ENCODE measurements at places on chromosomes 6 and 20.

- no peak for DNase-seq
These were observed 57.1 kb upstream of the NNAT start for GRCh38 chr20:37463726-37464494.

- DNase-seq = no peak
These were observed 212.1 kb downstream of the EYA2 start for GRCh38 chr20:47106786-47107185.

DNA sequence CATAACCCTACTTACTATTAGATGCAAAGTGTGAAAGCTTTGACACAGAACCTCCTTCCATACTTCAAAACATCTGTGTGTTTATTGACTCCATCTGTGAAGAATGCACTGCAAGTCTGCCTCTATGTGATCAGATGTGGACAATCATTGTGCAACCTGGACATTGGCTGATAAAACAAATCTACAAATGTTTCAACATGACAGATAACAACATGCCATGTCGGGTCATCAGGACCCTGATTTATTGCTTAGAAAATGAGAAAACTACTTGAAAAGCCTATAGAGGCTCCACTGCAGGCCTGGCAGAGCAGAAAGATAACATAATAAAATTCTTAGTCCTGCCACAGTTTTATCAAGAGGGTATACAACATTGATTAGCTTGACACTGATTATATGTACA, 1286.4 kb downstream of the GRIK2 start:
- no peak for DNase-seq

DNA sequence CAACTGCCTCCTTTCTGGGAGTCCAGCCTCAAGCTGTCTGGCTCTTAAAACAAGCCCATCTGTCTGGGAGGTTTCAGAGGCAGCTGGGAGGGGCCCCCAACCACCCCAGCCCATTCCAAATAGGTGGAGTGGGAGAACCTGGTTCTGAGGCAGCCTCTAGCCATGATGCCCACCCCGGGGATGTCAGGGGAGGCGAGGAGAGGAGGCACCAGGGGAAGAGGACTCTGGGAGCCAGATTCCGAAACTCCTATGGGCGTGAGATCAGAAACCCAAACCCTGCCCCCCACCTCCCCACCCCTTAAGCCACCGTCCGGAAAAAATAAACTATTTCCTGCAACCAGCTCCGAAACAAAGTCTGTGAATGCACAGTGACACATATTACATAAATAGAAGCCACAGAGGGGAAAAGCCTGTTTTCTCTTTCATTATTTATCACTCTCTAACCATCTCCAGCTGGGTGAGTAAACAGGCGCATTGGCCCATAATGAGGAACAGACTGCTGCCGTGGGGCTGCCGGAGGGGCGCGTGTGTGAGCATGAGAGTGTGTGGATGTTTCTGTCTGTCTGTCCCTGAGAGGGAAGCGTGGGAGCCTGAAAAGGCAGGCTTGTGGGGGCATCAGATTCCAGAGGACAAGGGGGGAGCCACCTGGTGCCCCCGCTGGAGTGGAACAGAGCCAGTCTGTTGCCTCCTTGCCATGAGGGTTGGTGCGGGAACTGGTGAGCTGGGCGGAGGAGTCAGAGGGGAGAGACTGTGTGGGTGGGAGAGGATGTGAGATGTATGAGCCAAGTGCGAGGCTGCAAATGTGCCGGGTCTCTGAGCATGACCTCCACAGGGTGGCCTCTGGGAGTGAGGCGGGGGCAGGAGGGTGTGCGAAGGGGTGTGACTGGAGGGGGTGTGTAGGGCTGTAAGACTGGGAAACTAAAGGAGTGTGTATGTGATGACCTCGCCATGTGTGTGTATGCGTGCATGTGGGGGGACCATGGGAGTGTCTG, 14.3 kb upstream of the FOXP4 start:
- DNase-seq = no peak

DNA sequence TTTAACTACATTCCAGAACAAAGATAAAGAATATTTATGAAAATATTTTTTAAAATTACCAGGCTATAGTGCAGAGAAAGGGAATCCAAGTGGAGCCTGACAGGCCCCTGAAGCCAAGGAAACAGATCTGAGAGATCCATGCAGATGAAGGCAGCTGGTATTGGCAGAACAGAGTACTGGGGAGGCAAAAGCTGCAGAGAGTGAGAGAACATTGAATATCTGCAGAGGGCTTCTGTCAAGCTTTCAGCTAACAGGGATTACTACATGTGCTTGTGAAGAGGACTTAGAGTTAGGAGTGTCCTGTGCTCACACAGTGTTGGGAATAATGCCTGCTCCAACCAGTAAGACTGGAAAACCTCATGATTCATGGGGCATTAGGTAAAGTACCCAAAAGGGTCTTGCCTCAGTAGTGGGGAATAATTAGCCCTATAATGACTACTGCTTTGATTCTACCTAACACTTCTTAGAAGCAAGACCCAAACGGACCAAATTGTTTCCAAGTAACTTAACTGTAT, 657.2 kb downstream of the DHX35 start:
- DNase-seq = no peak

- no peak for DNase-seq
These were observed 426.0 kb downstream of the KIF16B start for GRCh38 chr20:16147216-16147615.

DNA sequence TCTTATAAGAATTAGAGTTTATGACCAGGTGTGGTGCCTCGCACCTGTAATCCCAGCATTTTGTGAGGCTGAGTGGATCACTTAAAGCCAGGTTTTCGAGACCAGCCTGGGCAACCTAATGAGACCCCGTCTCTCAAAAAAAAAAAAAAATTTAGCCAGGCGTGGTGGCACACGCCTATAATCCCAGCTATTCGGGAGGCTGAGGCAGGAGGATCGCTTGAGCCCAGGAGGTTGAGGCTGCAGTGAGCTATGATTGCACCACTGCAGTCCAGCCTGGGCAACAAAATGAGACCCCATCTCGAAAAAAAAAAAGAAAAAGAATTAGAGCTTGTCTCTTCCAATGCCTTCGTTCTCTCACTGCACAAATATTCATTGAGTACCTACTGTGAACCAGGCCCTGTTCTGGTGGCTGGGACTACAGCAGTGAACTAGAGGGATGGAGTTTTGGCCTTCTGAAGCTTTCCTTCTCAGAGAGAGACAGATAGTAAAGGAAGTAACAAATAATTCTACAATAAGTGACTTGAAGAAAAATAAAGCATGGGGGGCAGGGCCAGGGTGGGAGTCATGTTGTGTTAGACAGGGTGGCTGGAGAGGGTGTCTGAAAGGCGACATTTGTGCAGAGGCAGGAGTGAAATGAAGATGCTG, 56.4 kb downstream of the HNF4A start:
- DNase-seq = no peak

DNA sequence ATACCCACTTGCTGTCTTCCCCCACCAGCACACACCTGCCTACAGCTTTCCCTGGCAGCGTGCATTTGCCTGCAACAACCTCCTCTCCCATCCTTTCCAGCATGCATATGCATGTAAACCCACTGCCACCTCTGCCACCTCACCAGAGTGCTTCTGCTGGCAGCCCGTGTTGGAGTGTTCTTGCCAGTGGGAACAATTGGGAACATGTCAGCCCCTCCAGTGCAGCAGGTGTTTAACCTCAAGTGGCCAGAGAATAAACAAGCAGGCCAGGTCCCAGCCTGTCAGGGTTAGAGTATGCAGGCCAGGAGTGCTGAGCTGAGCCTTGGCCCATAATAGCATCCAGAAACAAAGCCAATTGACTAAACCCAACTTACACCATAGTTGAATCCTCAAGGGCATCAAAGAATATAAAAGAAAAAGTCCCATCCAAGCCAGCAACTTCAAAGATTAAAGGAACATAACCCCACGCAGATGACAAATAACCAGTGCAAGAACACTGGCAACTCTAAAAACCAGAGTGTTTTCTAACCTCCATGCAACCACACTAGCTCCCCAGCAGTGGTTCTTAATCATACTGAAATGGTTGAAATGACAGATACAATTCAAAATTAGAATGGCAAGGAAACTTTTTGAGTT, 1212.1 kb upstream of the CITED2 start:
- DNase-seq = no peak

GRCh38 chr6:30463651-30464618, 25.4 kb upstream of the HLA-E start:
- DNase-seq = peak; percentile 40

GRCh38 chr6:5995949-5996713, 10.6 kb downstream of the NRN1 start:
- DNase-seq = no peak

DNA sequence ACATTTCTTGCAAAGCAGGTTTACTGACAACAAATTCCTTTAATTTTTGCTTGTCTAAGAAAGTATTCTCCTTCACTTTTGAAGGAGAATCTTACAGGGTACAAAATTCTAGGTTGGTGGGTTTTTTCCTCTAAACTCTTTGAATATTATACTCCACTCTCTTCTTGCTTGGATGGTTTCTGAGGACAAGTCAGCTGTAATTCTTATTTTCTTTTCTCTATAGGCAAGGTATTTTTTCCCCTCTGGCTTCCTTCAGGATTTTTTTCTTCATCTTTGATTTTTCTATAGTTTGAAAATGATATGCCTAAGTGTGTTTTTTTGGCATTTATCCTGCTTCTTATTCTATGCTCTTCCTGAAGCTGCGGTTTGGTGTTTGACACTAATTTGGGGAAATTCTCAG, 112.5 kb upstream of the HIVEP1 start:
- no peak for DNase-seq

DNA sequence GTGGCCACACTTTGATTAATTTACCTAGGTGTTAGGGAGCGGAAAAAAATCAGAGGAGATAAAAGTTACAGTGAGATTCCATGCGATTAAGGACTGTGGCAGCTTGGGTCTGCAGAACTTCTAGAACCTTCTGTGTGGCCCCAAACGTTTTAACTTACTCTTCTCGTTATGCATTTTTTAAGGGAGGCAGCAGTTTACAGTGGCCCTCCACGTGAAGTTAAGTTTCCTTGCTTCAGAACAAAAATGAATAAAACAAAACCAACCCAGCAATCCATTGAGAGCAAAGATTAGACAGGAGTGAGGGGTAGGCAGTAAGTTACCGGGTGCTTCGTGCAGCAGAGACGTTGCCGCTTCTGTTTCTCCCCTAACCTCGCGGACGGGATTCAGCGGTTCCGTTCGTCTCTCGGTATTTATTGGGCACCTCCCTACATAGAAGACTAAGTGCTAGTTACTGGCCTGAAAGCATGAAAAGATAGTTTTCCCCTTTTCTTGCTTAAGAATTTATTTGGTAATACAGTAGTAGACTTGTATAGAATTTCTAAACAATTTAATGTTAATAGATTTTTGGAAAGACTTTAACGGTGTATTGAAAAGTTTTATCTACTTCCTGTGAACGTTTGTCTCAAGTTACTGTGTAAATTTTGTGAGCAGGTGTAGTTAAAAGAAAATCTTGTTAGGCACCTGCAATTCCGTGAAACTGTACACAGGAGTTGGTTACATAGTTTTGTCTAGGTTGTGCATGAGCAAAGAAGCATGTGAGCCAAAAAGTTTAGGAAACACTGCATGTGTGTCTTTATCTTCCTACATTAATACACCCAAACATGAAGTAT, 1.1 kb downstream of the BAG2 start:
- peak; percentile 39 for DNase-seq

GRCh38 chr6:126015863-126016262, 29.5 kb downstream of the TRMT11 start:
- DNase-seq = peak; percentile 15

- peak; percentile 43 for DNase-seq
These were observed 114.2 kb downstream of the SNX5 start for GRCh38 chr20:17854307-17854903.

DNA sequence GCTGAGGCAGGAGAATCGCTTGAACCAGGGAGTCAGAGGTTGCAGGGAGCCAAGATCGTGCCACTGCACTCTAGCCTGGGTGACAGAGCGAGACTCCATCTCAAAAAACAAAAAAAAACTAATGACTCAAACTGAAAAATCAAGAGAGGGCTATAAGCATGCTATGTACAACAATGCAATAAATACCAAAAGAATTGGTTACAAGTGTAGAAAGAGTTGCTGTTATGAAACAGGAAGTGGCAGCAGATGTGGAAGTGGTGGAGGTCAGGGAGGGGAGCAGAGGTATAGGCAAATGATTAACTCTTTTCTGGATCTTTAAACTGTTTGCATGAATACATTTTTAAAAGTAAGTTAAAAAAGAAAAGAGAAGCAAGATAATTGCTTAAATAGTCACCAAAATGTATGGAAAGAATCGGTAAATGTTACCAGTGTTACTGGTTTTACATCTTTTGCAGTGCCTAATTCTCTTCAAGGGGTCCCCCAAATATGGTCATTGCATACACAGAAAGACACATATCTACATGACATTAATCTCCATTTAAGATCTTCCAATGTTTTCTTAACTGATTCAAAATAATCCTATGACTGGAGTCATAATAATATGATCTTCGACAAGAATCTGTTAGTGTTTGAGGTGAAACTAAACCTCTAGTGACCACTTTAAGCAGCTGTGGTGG, 15.0 kb downstream of the CALHM6 start:
- no peak for DNase-seq

DNA sequence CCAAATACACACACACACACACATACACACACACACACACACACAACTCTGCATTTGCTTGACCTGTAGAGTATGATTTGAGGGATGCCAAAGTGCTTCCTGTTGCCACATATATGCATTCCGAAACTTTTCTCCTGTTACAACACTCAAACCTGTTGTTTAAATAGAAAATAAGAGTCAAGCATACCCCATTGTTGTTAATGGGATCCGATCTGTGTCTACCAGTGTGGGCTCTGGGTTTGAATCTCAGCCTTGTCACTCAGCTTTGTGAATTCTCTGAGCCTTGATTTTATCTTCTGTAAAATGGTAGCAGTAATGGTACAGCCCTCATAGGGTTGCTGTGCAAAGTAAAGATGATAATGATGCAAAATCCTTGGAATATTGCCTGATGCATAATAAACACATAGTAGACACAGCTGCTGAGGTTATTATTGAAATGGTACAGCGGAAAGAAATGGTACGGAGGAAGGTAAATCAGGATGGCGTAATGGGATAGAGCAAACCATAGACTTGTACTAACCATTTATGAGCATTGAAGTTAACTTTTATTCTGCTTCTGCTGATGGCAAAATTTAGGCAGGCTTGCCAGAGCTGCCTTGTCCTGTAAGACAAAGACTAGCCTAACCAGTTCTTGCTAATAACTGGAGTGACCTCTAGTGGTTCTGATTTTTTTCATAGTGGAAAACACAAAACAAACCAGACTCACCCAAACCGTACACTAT, 113.5 kb upstream of the PHACTR1 start:
- DNase-seq = peak; percentile 61

- no peak for DNase-seq
These were observed 12.5 kb downstream of the GNL1 start for GRCh38 chr6:30543821-30544220.

- no peak for DNase-seq
These were observed 126.2 kb downstream of the IPCEF1 start for GRCh38 chr6:154230393-154230792.
